ENCODE measurements at places on chromosomes 3 and 15. TPM values are rescaled to one million over a fixed set of nuclear protein-coding genes. Genes with fewer than 3 reads are reported as not detected.

RNF123 gene
- polyA plus RNA-seq, result 42.5 TPM

DNA sequence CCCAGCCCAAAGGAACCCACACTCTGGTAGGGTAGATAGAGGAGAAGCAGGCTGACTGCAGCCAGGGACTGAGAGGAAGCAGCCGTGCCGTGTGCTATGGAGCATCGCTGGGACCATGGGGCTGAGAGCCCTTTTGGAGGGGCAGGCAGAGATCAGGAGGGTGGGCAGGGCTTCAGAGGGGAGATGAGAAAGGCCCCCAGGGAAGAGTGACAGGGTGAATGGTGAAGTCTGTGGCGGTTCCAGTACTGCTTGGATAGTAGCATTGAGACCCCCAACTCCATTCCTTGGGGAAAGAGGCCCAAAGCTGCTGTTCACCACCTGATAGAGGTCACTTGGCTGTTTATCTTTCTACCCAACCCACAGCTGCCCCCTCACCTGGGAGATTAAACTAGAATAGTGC lies 80.0 kb upstream of the MRPS22 start:
- DNase-seq, result no peak

DNA sequence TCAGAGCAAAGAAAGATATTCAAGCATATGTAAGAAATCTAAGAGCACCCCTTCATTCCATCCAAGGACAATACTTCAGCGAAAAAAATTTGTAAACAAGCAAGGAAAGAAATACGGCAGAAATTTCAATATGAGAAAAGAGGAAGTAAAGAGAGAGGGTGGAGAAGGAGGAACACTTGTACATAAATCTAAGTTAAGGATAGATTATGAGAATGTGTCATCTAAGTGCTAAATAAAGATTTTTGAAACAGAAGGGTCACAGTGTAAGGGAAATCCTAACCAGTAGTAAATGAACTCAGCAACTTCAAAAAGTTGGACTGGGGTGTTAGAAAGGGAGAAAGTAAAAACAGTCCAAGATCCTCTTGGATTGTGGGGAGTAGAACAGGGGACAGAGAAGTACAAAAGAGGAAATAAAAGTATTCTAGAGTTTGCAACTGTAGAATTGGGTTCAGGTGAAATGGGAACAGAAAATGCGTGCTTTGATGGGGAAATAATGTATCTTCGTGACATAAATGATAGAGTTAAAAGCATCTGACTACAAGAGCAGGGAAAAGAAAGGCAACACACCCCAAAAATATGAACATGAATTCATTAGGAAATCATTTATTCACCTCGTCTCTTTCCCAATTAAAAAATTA lies 68.5 kb upstream of the ATP13A5 start:
- DNase-seq, result no peak

DNA sequence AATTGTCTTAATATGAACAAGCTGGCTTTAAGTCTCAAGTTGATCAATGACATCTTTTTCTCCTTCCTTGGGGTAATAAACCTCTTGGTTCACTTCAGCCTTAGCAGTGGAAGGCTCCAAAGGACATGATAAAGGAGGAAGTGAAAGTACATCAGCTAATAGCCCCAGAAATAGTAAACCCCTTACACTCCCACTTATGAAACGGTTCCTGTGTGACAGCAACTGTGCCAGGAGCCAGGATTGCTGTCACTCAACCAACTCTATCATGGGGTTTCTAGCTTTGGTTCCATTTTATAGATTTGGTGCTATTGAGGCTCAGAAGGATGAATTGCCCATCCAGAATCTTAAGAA lies 216.7 kb downstream of the ABHD5 start:
- DNase-seq, result no peak

KATNBL1 gene
- 114 TPM for polyA plus RNA-seq

DNA sequence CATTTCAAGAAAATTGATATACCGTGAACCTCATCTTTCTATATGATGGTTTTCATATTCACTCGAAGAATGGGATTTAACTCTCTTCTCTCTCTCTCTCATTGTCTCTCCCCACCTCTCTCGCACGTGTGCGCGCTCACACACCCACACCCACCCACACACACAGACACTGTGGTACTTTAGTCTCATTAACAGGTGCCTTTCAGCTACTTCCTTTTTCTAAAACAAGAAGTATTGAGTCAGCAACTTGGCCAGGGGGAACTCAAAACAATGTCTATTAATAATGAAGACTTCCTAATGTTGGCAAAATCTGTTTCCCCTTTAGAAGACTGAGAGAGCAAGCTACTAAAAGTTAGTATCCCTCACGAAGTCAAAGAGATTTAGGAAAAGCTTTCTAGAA lies 150.7 kb downstream of the TMCO5A start:
- no peak for DNase-seq

SPATA12 gene
- 0.05 TPM for polyA plus RNA-seq

DNA sequence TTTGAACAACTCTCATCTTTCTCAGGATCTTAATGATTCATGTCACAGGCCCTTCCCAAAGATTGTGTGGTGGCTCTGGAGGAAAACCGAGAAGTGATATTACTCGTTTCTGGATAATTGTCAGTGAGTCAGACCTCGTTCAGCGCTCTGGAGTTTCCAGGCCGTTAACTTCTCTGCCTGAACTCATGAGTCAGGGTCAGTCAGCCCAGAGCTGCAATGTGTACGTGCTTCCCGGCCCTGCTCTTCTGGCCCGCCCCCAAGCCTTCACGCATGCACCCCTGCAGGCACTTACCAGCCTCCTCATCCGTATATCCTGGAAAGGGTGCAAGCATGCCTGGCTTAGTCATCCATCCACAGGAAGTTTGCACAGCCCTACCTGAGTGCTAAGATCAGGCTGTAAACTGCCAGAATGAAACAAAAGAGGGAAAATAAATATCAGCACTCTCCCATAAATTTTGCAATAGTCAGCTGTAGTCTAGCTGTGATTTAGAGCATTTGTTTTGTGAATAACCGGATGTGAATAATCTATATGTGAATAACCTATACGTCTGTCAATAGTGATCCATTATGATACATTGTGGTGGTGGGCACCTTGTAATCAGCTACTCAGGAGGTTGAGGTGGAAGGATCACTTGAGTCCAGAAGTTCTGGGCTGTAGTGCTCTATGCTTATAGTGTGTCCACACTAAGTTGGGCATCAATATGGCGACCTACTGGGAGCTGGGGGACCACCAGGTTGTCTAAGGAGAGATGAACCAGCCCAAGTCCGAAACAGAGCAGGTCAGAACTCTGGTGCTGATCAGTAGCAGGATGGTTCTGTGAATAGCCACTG lies 35.3 kb upstream of the SEMA4B start:
- DNase-seq, result no peak

OCA2 gene
- polyA plus RNA-seq, result 2.8 TPM

DNA sequence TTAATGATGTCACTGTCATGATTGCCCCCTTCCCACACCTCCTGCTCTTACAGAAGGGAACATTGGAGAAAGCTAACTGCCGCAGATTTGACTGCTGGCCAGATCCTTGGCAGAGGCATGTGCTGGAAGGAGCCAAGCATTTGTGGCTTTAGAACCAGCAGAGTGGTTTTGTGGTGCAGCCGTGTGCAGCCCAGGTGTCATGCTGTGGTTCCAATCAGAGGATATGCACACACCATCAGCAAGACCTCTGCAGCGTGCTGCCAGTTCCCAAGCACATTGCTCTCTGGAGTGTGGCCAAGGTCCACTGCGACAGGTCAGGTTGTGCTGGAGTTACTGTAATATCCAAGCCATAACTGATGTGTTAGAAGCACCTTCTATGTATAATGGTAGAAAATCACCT lies 61.6 kb downstream of the OTOL1 start:
- DNase-seq, result no peak

MESP2 gene
- polyA plus RNA-seq, result 0.35 TPM

DNA sequence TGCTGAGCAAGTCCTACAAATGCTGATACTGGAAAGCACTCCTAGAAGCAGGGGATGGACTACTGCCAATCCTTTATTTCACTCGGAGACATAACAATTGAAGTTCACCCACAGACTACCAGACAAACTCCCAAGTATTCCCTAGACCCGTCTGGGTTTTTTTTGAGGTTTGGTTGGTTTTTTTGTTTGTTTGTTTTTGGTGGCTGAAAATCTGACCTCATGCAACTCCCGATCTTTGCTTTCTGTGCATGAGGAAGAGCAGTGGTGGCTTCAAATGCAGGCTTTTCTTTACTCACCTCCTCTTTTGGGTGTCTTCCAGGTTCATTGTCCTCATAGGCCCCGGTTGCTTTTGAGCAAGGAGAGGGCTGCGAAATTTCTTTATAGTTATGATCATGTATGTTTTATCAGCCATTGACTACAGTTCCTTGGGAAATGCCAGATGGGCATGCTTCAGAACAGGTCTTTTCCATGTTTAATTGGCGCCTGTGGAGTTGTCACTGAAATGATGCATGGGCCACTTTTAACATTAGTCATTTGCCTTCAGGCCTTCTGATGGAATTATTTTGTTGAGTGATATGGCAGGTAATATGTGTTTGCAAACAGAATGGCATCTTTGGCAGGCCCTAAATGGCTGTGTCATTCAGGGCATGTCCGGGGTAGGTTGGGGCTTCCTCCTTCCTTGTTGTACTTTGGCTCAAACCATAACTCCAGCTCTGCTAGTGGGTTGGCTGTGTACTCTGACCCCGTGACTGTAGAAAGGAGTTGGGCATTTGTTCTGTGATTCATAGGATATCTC lies 81.3 kb upstream of the ZBED2 start:
- DNase-seq, result no peak

DNA sequence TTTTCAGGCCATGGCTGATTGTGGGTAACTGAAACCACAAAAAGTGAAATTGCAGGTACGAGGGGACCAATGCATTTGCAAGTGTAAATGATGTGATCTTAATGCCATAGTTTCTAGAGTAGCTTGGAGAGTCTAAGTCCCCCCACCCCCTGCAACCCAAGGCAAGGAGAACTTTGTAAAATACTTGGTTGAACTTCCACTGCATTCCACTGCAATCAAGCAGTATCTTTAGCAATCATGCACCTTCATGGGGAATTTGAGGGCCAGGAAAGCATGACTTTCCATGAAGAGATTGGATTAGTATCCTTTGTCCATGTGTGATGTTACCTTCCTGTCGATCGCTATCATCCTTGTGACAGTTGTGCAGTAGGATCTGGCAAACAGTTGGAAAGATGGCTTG lies 11.4 kb upstream of the CYP8B1 start:
- no peak for DNase-seq

GRCh38 chr3:101735833-101736232 lies 11.4 kb downstream of the CEP97 start:
- no peak for DNase-seq

DNA sequence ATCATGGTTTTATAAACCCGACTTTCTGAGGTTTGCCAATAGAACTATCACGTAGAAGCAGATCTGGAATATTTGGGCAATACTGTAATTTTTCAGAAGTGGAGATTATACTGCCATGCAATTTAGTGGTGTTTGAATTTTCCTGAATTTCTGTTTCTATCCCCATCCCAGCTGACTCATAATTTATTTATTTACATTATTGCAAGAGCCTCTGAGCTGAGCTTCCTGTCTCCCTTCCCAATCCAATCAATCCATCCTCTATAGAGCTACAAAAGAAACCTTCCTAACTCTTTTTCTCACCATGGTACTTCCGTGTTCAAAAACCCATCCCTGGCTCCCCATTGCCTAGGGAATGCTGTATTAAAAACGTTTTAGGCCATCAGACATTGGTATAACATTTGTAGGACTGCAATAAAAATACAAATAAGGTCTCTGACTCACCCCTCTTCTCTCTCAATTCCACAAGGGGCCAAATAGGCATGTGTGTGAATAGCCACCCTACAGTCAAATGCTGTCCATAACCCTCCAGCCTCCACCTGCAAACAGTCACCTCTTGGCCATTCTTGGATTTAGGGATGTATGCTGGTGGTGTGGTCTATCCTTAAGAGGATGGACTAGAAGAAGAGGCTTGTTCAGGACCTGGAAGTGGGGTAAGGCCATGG lies 190.7 kb downstream of the CD47 start:
- no peak for DNase-seq

DNA sequence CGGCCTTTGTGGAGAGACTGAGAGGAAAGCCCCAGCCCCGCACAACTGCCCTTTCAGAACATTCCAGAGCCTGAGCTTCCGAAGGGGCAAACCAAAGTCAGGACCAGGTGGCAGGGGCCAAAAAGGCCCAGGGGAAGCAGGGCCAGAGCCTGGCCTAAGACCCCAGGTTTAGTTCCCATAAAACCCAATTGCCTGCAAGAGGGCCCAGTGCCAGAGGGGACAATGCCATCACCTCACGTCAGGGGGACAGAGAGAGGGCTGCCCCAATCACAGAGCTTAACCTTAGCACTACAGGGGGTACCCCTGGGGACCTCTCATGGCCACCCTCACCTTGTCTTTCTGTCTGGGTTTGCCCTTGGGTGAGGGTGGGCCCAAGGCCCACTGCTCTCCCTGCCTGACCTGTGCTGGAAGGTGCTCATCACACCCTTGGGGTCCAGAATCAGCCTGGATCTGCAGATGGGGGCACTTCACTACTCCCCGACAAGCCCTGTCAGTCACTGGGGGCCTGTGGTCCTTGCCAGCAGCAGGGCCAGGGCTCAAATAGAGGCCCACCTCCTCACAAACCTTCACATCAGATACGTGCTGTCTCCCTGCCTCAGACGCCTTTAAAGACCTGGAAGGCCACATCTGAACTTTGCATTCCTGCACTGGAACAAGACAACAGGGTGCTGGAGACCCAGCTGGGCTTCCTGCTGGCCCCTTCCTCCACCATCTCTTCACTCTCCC lies 3.8 kb downstream of the CALML4 start:
- no peak for DNase-seq

SCAANT1 gene
- 1.0 TPM for polyA plus RNA-seq

- no peak for DNase-seq
These were observed 54.4 kb downstream of the WWTR1 start for GRCh38 chr3:149603126-149604074.

CYP8B1 gene
- 0.09 TPM for polyA plus RNA-seq

DNA sequence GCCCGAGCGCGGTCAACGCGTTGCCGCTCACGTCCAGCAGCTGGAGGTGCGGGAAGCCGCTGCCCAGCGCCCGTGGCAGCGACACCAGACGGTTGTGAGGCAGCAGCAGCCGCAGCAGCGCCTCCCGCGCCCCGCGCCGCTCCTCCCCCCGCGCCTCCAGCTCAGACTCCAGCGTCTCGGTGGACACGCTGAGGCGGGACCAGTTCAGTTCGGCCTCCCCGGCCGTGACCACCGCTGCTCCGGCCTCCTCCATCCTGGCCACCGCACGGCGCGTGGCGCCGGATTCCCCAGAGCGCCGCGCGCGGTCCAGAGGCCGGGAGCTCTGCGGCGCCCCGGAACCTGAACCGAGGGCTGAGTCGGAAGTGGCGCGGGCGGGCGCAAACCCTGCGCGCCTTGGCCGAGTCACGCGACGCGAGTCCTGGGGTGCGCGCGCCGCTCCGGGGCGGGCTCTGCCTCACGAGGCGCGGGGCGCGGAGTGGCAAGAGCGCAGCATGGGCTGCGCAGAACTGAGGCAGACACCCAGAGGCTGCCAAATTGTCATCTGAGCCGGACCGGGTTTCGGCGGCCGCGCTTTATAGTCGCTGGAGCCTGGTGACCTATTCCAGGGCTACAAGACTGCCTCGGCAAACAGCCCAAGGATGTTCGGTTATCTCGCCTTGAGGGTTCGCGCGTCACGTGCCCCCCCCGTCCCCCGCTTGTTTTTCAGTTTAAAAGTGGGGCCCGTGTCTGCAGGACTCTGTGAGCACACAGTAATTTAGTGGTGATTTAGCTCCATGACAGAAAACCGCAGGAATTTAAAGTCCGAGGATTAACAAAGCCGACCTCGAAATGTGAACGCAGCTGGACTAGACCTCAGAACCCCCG lies at the start of gene LRRC58:
Gene LRRC58, minus strand, starts transcription at position 364 of the 864 bp plus-strand sequence. Its CDS starts 111 bp downstream, at position 253.
- DNase-seq, result peak; percentile 75
